ENCODE measurements at places on chromosomes 1 and 21.

DNA sequence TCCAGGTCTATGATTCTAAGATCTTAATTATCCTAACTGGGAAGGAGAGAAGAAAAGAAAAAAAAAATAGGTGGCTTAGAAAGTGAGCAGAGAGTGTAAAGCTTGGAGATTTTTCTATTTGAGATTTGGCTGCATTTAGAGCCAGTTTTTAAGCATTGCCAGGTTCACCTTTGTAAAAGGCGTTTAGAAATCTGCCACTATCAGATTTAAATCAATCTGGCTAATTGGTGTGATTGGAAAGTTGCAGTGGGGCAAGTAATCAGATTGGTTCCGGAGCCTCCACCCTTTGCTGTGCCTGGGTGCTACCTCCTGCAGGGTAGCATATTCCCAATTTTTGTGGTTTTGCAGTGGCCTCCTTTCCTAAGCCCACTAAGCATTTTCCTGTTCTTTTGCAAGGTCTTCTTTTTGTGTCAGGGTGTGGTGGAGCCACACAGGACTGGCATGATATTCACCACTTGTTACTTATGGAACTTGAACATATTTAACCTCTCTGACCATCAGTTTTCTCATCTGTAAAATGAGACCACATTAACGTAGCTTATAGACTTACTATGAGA, 48.5 kb upstream of the PPP2R5A start:
- no peak for DNase-seq

DNA sequence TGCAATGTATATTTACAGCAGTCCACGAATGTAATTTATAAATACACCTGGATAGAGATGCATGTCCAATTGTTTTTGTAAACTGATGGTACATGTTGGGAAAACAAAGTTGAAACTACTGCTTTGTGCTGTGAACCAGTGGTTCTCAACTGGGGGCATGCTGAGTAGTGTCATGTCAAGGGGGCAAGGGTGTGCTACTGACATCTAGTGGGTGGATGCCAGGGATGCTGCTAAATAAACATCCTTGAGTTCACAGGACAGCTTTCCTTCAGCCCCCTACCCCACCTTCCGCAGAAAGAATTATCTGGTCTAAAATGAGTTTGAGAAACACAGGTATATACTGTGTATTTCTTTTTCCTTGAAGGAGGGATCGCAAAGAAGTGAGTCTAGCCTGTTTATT, 95.9 kb downstream of the RASAL2 start:
- no peak for DNase-seq

DNA sequence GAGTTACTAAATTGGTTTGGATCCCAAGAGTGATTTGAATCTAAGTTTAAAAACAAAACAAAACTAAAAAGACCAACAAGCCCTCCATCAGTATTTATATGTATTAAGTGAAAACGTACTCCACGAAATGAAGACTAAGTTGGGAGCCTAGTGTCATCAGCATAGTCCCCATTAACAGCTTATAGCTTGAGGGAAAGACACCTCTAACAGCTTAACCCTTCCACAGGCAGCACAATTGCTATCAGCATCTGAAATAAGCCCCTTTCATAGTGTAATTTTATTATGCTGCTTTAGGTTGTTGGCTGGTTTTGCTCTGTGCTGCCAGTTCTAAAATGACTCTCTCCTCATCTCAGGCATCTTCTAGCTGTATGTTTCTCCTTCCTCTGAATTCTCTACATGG, 25.8 kb upstream of the ST6GALNAC5 start:
- DNase-seq = no peak

DNA sequence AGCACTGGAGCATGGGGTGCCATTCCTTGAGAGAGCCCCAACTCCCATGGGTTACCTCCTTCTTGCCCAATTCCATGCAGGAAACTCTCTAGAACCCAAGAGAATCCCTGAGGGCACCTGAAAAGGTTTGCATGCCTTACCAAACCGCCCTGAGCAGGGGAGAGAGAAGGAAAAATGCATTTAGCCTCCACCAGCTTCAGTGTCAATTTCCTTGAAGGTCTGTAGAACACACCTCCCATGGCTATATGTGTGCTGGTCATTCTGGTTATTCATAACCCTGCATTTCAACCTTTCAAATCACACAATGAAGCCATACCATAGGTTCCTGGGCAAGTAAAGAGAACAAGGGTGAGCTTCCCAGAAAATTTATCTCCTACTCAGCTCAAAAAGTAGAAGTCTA, 39.6 kb downstream of the HSD3B1 start:
- DNase-seq = no peak

GRCh38 chr1:233085566-233085965, 135.2 kb downstream of the NTPCR start:
- DNase-seq = no peak

GRCh38 chr1:172883844-172884243, 166.9 kb downstream of the TNFSF18 start:
- no peak for DNase-seq

GRCh38 chr1:209398313-209398991, 185.1 kb upstream of the CAMK1G start:
- DNase-seq = no peak

GRCh38 chr1:234884006-234884405, 244.6 kb downstream of the TOMM20 start:
- no peak for DNase-seq

GRCh38 chr1:53697721-53698383, 41.1 kb downstream of the GLIS1 start:
- DNase-seq = no peak

- no peak for DNase-seq
These were observed 80.3 kb downstream of the RNF220 start for GRCh38 chr1:44485229-44485933.

DNA sequence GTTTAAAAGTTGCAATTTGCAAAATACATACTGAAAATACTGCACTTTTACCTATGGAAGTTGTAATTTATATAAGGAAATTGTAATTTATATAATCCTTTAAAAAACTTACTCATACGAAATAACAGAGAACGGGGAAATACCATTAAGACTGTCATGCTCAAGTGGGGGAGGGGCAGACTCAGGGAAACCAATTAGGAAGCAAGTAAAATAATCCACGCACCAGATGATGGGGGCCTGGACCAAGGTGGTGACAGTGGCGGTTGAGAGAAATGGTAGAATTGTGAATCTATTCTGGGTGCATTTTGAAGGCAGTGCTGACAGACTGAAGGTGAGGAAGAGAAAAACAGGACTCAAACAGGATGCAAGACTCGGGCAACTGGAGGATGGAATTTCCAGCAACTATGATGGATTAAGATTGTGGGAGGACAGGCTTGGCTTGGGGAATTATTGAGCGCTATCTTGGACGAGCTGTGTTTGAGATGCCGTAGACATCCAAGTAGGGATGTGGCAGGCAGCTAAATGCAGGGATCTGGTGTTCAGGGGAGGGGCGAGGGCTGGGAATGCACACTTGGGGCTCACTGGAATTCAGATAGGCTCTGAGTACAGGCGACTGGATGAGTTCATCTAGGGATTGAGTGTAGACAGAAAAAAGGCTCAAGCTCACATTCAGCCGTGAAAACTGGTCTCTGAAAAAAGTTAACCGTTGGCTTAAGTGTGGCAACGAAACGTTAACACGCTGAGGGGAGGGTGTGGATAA, 977 bp downstream of the LCA5L start:
- DNase-seq = no peak

DNA sequence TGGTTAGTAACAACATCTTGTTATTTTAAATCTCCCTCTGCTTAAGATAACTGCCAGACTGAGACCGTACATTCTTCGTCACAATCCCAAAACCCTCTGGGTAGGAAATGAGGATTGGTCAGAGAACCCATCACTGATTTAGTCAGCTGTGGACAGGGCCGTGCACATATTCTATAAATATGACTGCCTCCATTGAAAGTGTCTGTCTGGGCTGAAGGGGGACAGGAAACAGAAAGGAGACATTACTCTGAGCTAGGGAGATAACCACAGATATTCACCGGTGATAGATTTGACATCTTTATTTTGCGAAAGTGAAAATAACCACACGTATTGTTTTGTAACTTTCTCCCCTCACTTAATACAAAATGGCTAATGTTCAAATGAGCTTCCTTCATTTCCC, 36.9 kb upstream of the ST6GALNAC5 start:
- DNase-seq = no peak

GRCh38 chr1:150560576-150561253, 11.5 kb downstream of the ADAMTSL4 start:
- peak; percentile 86 for DNase-seq

DNA sequence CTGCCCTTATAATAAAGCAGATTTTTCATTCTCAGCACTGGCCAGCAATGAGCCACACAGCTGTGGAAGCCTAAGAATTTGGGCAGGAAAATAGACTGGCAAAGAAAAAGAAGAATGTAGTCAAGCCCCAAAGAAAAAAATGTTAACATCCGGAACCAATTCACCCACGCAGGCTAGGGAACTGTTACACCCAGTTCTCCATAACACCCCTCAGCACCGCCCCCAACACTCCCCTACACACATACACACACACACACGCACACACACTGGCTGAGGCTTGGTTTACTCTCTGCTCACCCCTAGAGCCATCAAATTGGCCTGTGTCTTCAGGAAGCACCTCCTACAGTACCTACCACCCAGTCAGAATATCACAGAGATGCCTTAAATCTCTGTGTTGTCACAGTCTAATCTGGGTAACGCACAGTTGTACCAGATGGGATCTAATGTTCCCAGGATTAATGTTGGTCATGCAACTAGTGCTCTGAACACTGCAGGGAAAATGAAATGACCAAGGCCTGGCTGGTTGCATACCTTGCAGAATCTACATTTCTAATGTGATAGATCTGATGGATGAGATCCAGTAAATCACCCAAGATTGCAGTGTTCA, 14.5 kb downstream of the TBX15 start:
- DNase-seq = no peak

GRCh38 chr21:38879912-38880576, 74.3 kb downstream of the ETS2 start:
- DNase-seq = no peak

GRCh38 chr1:185058110-185058509, 12.8 kb downstream of the RNF2 start:
- no peak for DNase-seq

DNA sequence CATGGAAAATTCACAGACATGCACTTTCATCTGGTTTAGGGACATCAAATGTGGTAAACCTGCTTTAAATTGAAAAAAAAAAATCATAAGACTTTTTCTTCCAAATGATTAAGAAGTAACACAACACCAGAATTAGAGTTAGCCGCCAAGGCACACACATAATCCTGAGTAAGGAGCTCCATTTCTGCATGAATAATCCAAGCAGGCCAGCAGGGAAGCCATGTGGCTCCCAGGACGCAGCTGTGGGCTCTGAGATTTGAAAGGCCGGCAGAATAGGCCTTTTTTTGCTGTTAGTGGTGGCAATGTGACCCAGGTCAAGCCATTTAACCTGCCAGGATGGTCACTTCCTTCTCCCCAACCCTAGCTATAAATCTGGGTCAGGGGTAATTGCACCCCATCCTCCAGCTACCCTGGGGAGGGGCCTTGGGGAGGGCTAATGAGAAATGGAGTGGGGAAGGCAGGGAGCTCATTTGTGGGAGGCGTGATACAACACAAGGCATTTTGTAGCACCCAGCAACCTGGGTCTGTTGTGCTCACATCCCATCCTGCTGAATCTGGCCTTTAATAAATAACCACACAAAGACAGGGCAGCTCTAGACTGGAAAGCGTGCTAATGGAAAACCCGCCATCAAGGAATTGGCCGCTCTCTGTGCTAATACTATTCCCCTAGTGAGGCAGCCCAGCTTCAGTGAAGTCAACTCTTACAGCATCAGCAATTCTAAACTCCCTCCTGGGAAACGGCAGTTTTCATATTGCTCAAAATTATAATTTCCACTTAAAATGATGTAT, 178.5 kb downstream of the RHOU start:
- no peak for DNase-seq

- no peak for DNase-seq
These were observed 586.4 kb downstream of the DPYD start for GRCh38 chr1:97334454-97334853.

DNA sequence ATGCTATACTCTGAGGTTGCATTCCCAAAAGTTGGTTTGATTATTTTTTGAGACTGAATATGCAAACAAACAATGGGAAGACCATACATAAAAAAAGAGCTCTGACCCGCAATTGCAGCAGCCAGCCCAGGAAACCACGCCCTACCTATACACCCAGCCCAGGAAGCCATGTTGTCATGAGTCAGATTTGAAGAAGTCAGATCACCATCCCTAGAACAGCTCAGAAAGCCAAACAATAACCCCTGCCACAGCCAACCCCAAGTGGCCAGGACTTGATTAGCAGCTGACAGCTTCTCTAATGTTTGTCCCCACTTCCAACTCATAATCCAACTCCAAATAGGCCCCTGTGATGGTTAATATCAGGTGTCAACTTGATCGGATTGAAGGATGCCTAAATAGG, 621.9 kb downstream of the NPHP4 start:
- no peak for DNase-seq

DNA sequence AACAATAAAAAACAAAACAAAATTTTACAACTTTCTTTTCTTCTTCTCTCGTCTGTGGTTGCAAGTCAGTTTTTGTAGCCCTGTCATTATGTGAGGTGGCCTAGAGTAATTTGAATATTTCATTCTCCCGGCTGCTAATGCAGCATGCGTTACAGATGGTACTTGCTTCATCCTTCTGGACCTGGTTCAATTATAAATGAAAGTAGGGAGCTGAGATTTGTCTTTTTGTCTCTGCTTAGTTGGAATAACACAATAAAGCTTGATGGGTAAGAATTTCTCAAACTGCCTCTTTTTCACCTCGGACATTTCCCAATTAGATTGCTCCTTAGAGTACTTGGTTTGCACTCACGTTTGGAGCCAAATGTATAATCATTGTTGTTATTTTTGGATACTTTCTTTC, 201.6 kb downstream of the PBX1 start:
- DNase-seq = no peak

- no peak for DNase-seq
These were observed 28.7 kb downstream of the ABCA4 start for GRCh38 chr1:94092210-94092613.

- no peak for DNase-seq
These were observed 16.1 kb upstream of the RBBP5 start for GRCh38 chr1:205137901-205138300.

GRCh38 chr21:17444828-17445227, 68.0 kb upstream of the CXADR start:
- no peak for DNase-seq

GRCh38 chr1:23211955-23212354, 5.3 kb downstream of the HTR1D start:
- no peak for DNase-seq

GRCh38 chr1:210200124-210200736, 32.4 kb upstream of the SERTAD4 start:
- DNase-seq = no peak

DNA sequence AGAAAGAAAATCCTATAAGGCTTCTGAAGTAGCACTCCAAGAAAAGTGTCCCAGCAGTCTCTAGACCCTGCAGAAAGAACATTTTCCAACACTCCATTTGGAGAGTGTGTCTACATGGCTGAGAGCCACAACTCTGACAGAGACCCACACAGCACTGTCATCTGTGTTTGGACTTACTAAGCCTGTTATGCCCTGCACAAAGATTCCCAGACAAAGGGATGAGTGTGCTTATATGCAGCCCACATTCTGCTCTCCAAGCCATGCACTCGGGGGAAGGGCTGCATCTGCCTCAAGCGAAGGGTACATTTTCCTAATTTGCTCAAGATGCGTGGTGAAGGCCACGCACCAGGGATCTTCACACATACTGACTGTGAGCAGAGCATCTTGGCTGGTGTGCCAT, 24.4 kb upstream of the SLAMF6 start:
- no peak for DNase-seq
